ENCODE measurements at places on chromosomes 2 and 18. TPM values are rescaled to one million over a fixed set of nuclear protein-coding genes. Genes with fewer than 3 reads are reported as not detected.

GRCh38 chr2:235860111-235860510 is 308.1 kb downstream of the GBX2 start:
- no peak for DNase-seq

DNA sequence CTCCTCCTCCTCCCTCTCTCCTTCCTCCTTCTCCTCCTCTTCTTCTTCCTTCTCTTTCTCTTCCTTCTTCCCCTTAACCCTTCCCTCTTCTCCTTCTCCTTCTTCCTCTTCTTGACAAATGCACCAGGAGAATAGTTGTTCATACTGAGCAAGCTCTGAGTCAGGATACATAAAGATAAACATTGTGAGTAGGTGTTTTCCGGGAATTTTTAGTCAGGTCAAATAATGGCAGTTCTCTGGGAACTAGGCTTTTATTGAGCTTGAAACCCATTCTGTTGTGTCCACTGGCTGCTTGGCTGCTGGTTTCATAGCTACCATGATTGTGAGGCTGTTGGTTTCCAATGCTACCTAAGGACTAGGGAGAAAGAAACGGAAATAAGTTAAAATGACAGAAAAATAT is 1144.7 kb upstream of the DDX18 start:
- no peak for DNase-seq

DNA sequence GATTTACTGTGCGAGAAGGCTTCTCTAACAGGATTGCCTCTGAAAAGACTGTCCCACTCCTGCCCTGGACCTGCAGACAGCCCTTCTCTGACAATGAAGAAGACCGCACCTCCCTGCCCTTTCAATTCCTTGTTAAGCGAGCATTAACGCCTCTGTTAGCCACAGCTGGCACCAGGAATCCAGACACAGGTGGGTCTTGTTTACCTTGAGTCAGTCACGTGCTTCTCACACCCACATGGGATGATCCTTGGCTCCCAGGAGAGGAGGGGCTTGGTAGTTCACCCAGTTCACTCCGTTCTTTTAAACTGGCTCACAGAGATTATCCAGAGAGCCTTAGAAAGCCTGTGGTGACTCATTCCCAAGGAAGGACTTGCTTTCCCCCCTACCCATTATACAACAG is 410.5 kb upstream of the MEIS1 start:
- DNase-seq = no peak

GRCh38 chr18:48541026-48541746 is 2.4 kb downstream of the CTIF start:
- peak; percentile 37 for DNase-seq

DNA sequence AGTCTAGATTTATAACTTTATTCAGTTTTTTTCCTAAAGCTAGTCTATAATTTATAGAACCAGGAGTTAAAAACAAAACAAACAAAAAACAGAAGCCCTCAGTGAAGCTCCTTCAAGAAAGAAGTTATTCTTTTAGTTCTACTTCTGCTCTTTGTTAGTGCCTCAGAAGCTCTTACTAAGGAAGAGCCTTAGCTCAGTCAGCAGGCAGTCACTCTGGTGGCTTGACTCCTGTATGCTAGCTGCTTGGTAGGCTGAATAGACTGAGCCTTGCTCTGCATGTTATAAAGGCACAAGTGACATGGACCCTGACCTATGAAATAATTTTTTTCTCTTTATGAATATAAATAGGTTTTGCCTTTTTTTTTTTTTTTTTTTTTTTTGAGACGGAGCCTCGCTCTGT is 24.8 kb downstream of the NCOA1 start:
- no peak for DNase-seq

GRCh38 chr18:13382366-13382953 is 163.9 kb downstream of the LDLRAD4 start:
- no peak for DNase-seq

DNA sequence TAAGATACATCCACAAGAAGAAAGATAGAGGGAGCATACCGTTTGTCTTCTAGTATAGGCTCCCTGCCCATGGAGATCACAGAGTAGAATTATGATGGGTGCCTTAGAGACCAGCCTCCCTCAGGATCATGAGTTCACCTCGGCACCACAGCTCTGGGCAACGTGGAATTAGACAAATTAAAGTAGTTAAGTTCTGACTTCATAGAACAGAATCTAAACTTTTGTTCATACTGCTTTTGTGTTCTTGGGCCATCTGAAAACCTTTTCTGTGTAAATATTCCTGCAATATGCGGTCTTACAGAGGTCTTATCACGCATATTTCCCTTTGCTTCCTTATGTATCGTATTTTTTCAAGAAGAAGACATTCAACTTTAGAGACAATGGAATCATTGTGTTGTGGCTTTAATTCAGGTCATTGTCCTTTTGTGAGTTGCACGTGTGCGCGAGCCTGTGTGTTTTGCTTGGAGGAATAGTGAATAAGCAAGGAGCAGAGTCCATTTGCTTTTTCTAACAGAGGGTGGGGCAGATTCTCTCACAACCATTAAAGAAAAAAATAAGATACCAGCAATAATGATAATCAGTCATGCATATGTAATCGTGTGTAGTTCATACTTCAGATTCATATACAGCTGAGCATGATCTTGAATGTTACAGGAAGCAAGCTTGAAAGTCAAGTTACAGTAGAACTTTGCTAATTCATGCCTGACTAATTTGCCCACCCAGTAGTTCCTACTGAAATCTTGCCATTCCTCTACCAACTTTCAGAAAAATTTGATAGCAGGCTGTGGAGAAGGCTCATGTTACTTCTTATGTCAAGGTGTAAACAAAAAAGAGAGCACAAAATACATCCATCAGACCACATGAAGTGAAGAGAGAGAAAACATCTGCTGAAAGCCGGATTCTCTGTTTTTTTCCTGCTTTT is 243.6 kb downstream of the NEDD4L start:
- no peak for DNase-seq

Gene PARD6G
- not detected for total RNA-seq

Gene KIAA2012
- total RNA-seq = not detected

Gene SPR
- total RNA-seq = 0.65 TPM

Gene SPTBN1
- 136 TPM for total RNA-seq
